ENCODE measurements at places on chromosomes 13 and 19. TPM values are rescaled to one million over a fixed set of nuclear protein-coding genes. Genes with fewer than 3 reads are reported as not detected.

DNA sequence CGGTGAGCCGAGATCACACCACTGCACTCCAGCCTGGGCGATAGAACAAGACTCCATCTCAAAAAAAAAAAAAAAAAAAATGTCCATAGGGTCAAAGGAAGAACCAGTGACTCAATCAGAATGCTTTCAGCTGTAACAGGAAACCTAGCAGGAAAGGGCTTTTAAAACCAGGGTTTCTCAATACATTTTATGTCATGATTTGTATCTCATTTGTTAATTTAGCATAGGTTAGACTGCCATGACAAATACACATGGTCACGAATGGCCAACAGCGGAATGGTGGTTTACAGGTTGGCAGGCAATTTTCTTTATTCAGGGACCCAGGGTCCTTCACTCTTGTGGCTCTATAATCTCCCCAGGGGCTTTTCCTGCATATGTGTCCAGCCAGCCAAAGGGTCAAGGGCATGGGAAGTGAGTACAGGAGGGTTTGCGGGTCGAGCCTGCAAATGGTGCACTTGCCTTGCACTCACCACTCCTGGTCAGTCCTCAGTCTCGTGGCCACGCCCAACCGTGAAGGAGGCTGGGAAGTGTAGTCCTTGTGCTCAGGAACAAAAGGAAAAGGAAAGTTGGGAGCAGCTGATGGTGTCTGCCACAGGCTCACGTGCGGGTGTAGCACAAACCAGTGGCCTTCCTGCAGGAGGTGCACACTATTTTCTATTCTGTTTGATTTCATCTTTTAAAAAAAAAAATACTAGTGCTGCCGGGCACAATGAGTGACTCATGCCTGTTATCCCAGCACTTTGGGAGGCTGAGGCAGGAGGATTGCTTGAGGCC lies 14.8 kb downstream of the DHX34 start:
- H3K27ac ChIP-seq = no peak overlapping the region
- H3K36me3 ChIP-seq = peaks cover 37% of the 10 kb centered on the region
- no peak overlapping the region for H3K4me3 ChIP-seq

GRCh38 chr19:51462276-51462675 lies 4.0 kb upstream of the SIGLEC8 start:
- no peaks in the 10 kb centered on the region for H3K27me3 ChIP-seq
- no peaks in the 10 kb centered on the region for H3K36me3 ChIP-seq
- H3K27ac ChIP-seq = no peak overlapping the region
- H3K4me1 ChIP-seq = no peaks in the 10 kb centered on the region

DNA sequence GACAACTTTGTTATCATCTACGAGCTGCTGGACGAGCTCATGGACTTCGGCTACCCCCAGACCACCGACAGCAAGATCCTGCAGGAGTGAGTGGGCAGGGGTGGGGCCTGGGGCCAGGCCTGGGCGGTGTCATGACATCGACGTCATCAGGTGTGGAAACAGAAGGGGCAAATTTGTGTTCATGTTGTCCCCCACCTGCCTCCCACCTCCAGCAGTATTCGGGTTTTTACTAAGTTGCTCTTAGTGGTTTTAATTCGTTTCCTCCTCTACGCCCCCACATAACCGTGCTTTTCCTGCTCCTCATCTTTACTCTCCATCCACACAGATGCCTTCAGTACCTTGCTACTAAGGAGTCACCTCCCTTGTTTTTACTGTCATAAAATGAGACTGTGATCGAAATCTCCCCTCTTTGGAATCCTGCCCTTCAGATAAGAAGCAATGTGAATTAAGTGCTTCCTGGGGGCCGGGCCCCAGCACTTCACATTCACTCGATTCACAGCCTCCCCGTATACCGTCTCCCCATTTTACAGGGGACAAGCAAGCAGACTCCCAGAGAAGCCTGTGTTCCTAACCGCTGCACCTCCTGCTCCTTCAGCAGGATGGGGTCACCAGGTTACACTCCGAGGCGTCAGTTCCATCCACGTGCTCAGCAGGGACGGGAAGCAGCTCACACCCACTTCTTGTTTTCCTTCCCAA lies 10.5 kb downstream of the AP1M1 start:
- H3K36me3 ChIP-seq = peaks cover 65% of the 10 kb centered on the region
- no peak overlapping the region for H3K27ac ChIP-seq
- H3K4me1 ChIP-seq = no peaks in the 10 kb centered on the region
- H3K4me3 ChIP-seq = no peak overlapping the region
- no peak for DNase-seq

- H3K36me3 ChIP-seq = peaks cover 36% of the 10 kb centered on the region
- no peak for DNase-seq
- H3K27ac ChIP-seq = no peak overlapping the region
Observed at GRCh38 chr19:12521996-12522395, 29.3 kb downstream of the ZNF564 start.

DNA sequence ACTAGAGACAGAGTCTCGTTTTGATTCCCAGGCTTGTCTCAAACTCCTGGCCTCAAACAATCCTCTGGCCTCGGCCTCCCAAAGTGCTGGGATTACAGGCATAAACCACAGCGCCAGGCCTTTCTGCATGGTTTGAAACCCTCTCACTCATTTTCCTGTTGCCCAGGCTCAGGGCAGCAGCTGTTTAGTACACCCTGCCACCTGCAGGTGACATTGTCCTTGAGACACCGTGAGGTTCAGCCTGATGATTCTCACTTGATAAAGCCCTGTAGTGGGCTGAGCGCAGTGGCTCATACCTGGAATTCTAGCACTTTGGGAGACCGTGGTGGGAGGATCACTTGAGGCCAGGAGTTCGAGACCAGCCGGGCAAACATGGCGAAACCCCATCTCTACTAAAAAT lies 12.5 kb downstream of the IL12RB1 start:
- no peak overlapping the region for H3K4me3 ChIP-seq
- no peak overlapping the region for H3K27ac ChIP-seq
- DNase-seq = no peak
- H3K4me1 ChIP-seq = no peaks in the 10 kb centered on the region

APOE gene
- total RNA-seq = 0.18 TPM

PSG3 gene
- total RNA-seq = not detected
